CD8-positive, alpha-beta T cell (primary cell): ENCODE measurements at places on chromosomes 2 and 18. TPM values are rescaled to one million over a fixed set of nuclear protein-coding genes. Genes with fewer than 3 reads are reported as not detected.

DNA sequence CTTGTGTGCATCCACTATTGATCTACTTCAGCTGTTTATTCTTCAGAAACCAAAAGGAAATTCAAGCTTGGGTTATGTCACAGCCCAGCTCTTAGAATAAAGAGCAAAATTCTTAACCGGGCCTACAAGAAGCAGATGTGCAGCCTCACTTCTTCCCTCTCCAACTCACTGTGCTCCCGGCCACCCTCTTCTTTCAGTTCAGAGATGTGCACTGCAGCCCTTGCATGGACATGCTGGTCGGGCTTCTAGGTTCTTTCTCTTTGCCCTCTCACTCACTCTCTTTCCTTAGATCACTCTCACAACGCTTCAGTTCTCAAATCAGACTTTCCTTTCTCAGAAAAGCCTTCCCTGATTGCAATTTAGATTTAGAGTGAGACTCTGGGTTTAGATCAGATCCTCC lies 104.1 kb downstream of the CHN1 start:
- no peak for DNase-seq

DNA sequence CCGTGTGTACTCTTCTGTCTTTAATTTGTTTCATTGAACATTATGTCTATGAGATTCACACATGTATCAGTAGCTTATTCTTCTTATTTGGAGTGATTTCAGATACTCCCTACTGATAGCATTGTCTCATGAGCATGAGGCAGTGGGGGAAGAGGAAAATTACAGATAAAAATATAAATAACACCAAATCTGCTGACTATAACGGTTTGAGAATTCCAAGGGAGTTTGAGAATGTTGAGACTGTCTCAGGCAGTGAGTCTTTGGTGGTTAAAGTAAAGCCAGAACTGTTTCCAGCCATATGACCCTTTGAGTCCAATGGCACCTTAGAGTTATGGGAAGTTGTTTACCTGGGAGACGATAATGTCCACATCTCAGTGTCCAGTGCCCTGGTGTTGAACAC lies 72.5 kb upstream of the KCNE4 start:
- no peak for DNase-seq

GRCh38 chr2:181483876-181484275 lies 26.7 kb downstream of the ITGA4 start:
- DNase-seq = no peak

DNA sequence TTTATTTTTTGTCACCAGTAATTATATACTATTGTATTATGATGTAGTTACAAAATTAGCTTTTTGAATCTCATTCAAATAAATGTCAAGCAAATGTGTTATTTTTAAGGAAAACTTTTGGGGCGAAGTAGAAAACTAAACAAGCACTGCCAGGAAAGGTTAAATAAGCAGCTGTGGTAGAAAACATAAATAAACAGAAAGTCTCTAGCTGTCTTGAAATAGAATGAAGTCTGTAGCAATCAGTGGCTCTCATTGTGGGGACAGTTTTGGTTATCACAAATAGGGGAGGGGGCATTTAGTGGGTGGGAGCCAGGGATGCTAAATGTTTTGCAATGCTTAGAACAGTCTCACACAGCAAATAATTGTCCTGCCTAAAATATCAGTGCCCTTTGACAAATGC lies 3.4 kb downstream of the INSIG2 start:
- no peak for DNase-seq

DNA sequence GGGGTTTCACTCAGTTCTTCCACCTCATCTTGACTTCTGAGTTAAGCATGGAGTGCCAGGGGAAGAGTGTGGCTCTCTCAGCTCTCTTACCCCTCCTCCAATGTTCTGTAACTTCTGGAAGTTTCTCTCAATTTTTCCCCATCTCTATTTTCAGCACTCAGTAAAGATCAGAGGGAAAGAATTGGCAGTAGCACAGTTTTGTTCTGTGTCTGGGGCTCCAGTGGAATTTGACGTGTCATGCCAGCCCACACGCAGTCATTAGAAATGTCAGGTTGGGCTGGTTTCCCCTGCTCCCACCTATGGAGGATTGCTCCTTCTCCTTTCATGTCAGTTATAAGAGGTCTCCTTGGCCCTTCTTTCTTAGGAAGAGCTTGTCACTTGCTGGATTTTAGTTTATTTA lies 104.6 kb upstream of the COL3A1 start:
- no peak for DNase-seq

Gene REEP1
- not detected for total RNA-seq

Gene TGFBRAP1
- total RNA-seq = 16.1 TPM
